ENCODE measurements at places on chromosomes 1 and 21.

- no peak for DNase-seq
These were observed 96.8 kb downstream of the LACTBL1 start for GRCh38 chr1:22875841-22876240.

DNA sequence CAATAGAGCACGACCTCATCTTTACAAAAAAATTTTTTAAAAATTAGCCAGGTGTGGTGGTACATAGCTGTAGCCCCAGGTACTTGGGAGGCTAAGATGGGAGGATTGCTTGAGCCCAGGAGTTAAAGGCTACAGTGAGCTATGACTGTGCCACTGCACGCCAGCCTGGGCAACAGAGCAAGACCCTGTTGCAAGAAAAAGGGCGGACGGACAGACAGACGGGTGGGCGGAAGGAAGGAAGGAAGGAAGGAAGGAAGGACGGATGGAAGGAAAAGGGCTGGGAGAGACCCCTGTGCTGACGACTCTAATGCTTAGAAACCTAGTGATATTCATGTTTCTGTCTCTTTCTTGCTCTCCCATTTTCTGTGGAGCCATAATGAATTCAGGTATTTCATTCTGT, 14.4 kb downstream of the PI4KB start:
- no peak for DNase-seq

- no peak for DNase-seq
These were observed 46.2 kb downstream of the MACF1 start for GRCh38 chr1:39250460-39251240.

- DNase-seq = no peak
These were observed 1.4 kb upstream of the RGS2 start for GRCh38 chr1:192807211-192808162.

GRCh38 chr1:209800984-209801834, 4.7 kb downstream of the IRF6 start:
- DNase-seq = no peak

DNA sequence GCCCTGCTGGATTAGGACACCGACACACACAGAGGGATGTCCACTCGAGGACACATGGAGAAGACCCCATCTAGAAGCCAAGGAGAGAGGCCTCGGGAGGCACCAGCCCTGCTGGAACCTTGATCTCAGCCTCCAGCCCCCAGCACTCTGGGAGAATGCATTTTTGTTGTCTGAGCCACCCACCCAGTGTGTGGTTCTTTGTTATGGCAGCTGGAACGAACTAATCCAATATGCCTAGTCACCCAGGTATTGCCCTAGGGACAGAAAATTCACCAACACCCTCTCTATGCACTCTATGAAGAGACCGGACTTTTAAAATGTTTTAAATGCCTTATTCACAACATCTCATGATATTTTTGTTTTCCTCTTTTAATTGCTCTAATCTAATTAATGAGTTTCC, 117.4 kb downstream of the CRYAA start:
- no peak for DNase-seq

- no peak for DNase-seq
These were observed 927 bp downstream of the UAP1 start for GRCh38 chr1:162562470-162562828.
